Activated T-helper 17 cell treated with anti-CD3 and anti-CD28 coated beads, Interleukin-2, amount 50 U/mL, for 72 hours (primary cell): ENCODE measurements at places on chromosomes 3 and 15. TPM values are rescaled to one million over a fixed set of nuclear protein-coding genes. Genes with fewer than 3 reads are reported as not detected.

DNA sequence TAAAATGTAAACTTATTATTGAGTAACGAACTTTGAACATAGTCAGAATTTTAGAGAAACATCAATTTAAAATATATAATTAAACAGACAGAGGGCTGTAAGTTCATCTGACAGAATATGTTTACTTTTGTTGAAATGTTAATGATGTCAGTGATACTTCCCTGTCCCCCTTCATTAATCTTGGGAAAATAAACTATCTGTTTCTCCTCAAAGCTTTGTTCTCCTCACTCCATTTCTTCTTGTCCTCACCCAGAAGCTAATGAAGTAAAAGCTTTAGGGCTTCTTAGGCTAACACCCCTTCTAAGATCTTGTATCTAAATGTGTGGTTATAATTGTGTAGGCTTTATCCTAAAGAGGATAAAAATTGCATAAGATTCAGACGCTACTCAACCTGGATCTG is 1031.8 kb downstream of the FHIT start:
- no peak for ATAC-seq

DNA sequence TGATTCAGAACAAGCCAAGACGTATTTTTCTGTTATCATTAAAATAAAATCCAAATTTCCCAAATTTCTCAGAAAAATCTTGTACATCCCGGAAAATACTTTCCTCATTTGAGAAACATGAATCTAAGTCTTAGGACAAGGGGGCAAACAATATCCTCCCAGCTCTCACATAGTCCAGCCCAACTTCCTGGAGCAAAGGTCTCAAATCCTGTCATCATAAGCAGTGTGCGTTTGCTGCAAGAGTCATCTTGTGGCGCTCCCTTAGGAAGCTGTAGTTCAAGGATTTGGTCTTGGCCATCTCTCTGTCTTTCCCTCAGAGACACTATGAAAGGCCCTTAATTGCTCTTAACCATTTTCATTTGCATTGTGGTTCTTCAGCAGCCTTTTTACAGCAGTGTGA is 57.5 kb upstream of the GSK3B start:
- no peak for ATAC-seq

- ATAC-seq = no peak
Measured at GRCh38 chr15:66885281-66885915, 180.0 kb upstream of the SMAD3 start.

GRCh38 chr3:17349093-17349492 is 393.3 kb downstream of the TBC1D5 start:
- ATAC-seq = no peak

DNA sequence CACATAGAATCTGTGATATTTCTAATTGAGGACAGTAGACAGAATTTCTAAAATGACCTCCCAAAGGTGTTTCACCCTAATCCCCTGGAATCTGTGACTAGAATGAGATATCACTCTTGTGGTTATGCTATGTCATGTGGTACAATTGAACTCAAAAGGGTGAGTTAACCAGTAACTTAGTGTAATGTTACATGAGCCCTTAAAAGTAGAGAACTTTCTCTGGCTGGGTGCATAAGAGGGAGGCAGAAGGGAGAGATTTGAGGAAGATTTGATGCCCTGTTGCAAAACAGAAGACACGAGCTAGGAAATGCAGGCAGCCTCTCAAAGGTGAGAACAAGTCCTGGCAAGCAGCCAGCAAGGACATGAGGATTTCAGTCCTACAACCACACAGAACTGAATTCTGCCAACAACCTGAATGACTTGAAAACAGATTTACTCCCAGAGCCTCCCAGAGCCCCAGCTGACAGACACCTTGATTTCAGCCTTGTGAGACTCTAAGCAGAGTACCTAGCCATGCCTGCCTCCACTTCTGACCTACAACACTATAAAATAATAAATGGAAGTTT is 160.3 kb downstream of the MTHFS start:
- no peak for ATAC-seq

- no peak for ATAC-seq
Measured at GRCh38 chr3:158105710-158106253, 438 bp downstream of the SHOX2 start.

- ATAC-seq = no peak
Measured at GRCh38 chr3:42852441-42852840, 23.2 kb downstream of the CYP8B1 start.

The ROBO2 gene
- not detected for total RNA-seq

The ARL6IP5 gene
- 172 TPM for total RNA-seq

The NTRK3 gene
- total RNA-seq = not detected

The NLGN1 gene
- not detected for total RNA-seq

The PLSCR2 gene
- not detected for total RNA-seq

The SPESP1 gene
- total RNA-seq = 1.1 TPM

The MST1 gene
- 28.2 TPM for total RNA-seq

The HEXA gene
- total RNA-seq = 86.2 TPM
